Activated naive CD4-positive, alpha-beta T cell treated with anti-CD3 and anti-CD28 coated beads, Interleukin-2, amount 50 U/mL, for 72 hours (primary cell): ENCODE measurements at places on chromosomes 4 and X. TPM values are rescaled to one million over a fixed set of nuclear protein-coding genes. Genes with fewer than 3 reads are reported as not detected.

Gene RIBC1
- total RNA-seq: 0.80 TPM

Gene GUCY1B1
- total RNA-seq: 0.20 TPM

Gene ETDB
- total RNA-seq: not detected

Gene MAGEA11
- not detected for total RNA-seq

Gene ARL9
- not detected for total RNA-seq
